A549 treated with RU486 at 1 μM for 4 hours (cell line): ENCODE measurements at places on chromosomes 11 and 22. TPM values are rescaled to one million over a fixed set of nuclear protein-coding genes. Genes with fewer than 3 reads are reported as not detected.

The UNC93B1 gene
- 57.3 to 88.2 TPM (median 74.8 TPM) in 5 replicates for total RNA-seq

The CNTF gene
- total RNA-seq: 1.1 to 1.7 TPM (median 1.4 TPM) in 5 replicates

The KCNJ11 gene
- total RNA-seq: 0.40 to 0.65 TPM (median 0.55 TPM) in 5 replicates

The CCDC188 gene
- total RNA-seq: not detected in 5 replicates

The RPS19BP1 gene
- total RNA-seq: 86.8 to 113 TPM (median 105 TPM) in 5 replicates

The ZNRF3 gene
- total RNA-seq: 3.8 to 7.5 TPM (median 6.6 TPM) in 5 replicates

The NELL1 gene
- total RNA-seq: not detected in 5 replicates

The TUBA8 gene
- total RNA-seq: 0.39 to 1.1 TPM (median 0.48 TPM) in 5 replicates

The C1QTNF5 gene
- not detected in 5 replicates for total RNA-seq

The IFITM10 gene
- 1.0 to 1.4 TPM (median 1.1 TPM) in 5 replicates for total RNA-seq

The NRGN gene
- total RNA-seq: 6.3 to 12.3 TPM (median 11.2 TPM) in 5 replicates

The MRPL17 gene
- total RNA-seq: 84.4 to 132 TPM (median 104 TPM) in 5 replicates

The APLNR gene
- total RNA-seq: 0.03 to 0.13 TPM (median 0.09 TPM) in 4 of 5 replicates, not detected in the other

The KRTAP5-2 gene
- total RNA-seq: not detected in 5 replicates

The CCDC87 gene
- 0.53 to 0.80 TPM (median 0.64 TPM) in 5 replicates for total RNA-seq

The CARD18 gene
- not detected in 5 replicates for total RNA-seq

The NXPE2 gene
- not detected in 5 replicates for total RNA-seq

The IL18 gene
- 62.5 to 98.1 TPM (median 93.9 TPM) in 5 replicates for total RNA-seq

The PGA4 gene
- not detected in 5 replicates for total RNA-seq

The C11orf97 gene
- not detected in 5 replicates for total RNA-seq

The PRR33 gene
- total RNA-seq: not detected in 5 replicates

The GPHA2 gene
- total RNA-seq: not detected in 5 replicates

The LUZP2 gene
- total RNA-seq: not detected in 5 replicates

The NTM gene
- not detected in 5 replicates for total RNA-seq

The MMP13 gene
- not detected in 5 replicates for total RNA-seq

The KIAA1671 gene
- total RNA-seq: 7.1 to 9.9 TPM (median 9.7 TPM) in 5 replicates

The TEX12 gene
- not detected in 5 replicates for total RNA-seq

The ST14 gene
- total RNA-seq: 0.07 to 0.56 TPM (median 0.13 TPM) in 5 replicates

The ADAMTS15 gene
- 7.6 to 14.3 TPM (median 10.7 TPM) in 5 replicates for total RNA-seq

The IL10RA gene
- total RNA-seq: 0.05 TPM in 1 of 5 replicates, not detected in the others

The C1QTNF4 gene
- 0.13 to 0.22 TPM in 2 of 5 replicates, not detected in the others for total RNA-seq

The CKAP5 gene
- total RNA-seq: 58.1 to 81.6 TPM (median 67.0 TPM) in 5 replicates

The SLC22A6 gene
- total RNA-seq: not detected in 5 replicates

The ELMOD1 gene
- total RNA-seq: 0.15 to 0.41 TPM (median 0.26 TPM) in 5 replicates

The PLA2G6 gene
- 2.4 to 3.7 TPM (median 2.8 TPM) in 5 replicates for total RNA-seq

The RIMBP3C gene
- 0.05 to 0.29 TPM (median 0.24 TPM) in 4 of 5 replicates, not detected in the other for total RNA-seq

The LRRN4CL gene
- 0.07 to 0.13 TPM (median 0.13 TPM) in 3 of 5 replicates, not detected in the others for total RNA-seq

The TRIM34 gene
- 2.7 to 5.1 TPM (median 3.9 TPM) in 5 replicates for total RNA-seq

The FAM227A gene
- total RNA-seq: 0.42 to 0.75 TPM (median 0.71 TPM) in 5 replicates
